ENCODE measurements at places on chromosomes 5 and 9. TPM values are rescaled to one million over a fixed set of nuclear protein-coding genes. Genes with fewer than 3 reads are reported as not detected.

Gene SLC46A2
- total RNA-seq, result not detected

Gene RNF183
- total RNA-seq, result not detected

Gene ZNF354C
- 6.7 TPM for total RNA-seq

Gene SLCO6A1
- total RNA-seq, result not detected

Gene REEP2
- total RNA-seq, result 3.5 TPM

Gene CTNND2
- not detected for total RNA-seq

Gene PCDHAC1
- not detected for total RNA-seq

Gene LHX6
- total RNA-seq, result 0.16 TPM

DNA sequence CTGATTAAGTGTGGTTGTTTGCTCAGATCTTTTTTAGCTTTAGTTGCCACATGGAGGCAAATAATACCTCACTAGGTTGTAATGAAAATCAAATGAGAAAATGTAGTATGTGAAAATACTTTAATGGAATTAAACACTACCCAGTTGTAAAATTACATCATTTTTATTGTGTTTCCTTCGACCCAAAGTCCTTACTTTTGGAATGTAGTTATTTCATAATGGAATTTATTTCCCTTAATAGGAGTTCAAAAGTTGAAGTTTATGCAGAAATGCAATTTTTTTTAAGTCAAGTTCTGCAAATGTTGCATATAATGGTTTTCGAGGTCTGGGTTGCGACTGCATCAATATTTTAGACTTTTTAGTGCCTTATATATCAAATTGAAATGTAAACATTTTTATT, 31.0 kb downstream of the TNPO1 start:
- peaks cover 23% of the 10 kb centered on the region for H3K36me3 ChIP-seq
- no peak for DNase-seq
- H3K4me3 ChIP-seq, result peak overlapping the region; percentile 97
- H3K4me1 ChIP-seq, result peaks cover 42% of the 10 kb centered on the region
- H3K27me3 ChIP-seq, result peaks cover 3% of the 10 kb centered on the region
- H3K27ac ChIP-seq, result peak overlapping the region; percentile 99

DNA sequence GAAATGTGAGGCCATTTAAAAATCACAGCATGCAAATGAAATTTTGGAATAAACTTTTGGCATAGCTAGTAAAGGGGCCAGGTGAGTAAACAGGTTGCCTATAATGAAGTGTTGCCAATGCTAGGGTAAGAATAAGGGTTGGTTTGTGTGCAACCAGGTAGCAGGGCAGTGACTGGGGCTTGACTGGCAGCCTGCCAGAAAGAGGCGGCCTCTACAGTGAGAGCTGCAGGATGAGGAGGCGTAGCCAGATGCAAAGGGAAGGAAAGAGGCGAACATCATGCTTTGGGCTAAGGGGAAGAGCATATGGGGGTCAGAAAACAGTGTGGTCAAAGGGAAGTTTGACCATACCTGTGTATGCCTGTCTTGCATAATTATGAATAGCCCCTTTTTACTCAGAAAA, 70.6 kb downstream of the MAST4 start:
- no peaks in the 10 kb centered on the region for H3K4me1 ChIP-seq
- H3K27me3 ChIP-seq, result peaks cover 13% of the 10 kb centered on the region
- H3K36me3 ChIP-seq, result no peaks in the 10 kb centered on the region
- H3K4me3 ChIP-seq, result no peak overlapping the region
- no peak for DNase-seq

- H3K4me1 ChIP-seq, result peaks cover 9% of the 10 kb centered on the region
- DNase-seq, result no peak
- H3K27me3 ChIP-seq, result peaks cover 24% of the 10 kb centered on the region
- H3K27ac ChIP-seq, result no peak overlapping the region
These were observed 146.1 kb downstream of the PBX3 start for GRCh38 chr9:125893277-125893676.

DNA sequence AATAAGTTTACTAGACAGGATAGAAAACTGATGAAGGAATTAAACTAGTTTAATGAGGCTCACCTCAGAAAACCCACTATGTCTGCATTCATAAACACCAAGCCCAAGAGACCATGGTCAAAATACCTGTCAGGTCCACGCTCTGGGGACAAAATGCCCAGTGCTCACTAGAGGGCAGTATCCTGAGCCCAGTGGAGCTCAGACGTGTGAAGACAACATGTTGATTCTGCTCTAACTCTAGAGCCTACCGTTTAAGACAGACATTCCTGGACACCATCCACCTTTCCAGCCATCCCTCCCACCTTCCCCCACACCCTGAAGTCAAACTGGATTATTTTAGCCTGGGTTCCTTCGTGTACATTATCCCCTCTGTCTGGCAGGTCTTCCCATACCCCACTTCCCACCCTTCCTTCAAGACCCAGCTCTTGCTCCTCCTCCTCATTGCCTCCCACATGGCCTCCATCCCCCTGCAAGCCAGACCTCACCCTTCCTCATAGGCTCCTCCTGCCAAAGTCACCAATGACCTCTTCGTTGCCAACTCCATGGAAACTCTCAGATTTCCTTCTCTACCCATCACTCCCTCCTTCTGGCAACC, 142.3 kb upstream of the FSTL4 start:
- no peak overlapping the region for H3K4me3 ChIP-seq
- peak; percentile 8 for DNase-seq
- H3K36me3 ChIP-seq, result no peaks in the 10 kb centered on the region
- peaks cover 9% of the 10 kb centered on the region for H3K4me1 ChIP-seq

DNA sequence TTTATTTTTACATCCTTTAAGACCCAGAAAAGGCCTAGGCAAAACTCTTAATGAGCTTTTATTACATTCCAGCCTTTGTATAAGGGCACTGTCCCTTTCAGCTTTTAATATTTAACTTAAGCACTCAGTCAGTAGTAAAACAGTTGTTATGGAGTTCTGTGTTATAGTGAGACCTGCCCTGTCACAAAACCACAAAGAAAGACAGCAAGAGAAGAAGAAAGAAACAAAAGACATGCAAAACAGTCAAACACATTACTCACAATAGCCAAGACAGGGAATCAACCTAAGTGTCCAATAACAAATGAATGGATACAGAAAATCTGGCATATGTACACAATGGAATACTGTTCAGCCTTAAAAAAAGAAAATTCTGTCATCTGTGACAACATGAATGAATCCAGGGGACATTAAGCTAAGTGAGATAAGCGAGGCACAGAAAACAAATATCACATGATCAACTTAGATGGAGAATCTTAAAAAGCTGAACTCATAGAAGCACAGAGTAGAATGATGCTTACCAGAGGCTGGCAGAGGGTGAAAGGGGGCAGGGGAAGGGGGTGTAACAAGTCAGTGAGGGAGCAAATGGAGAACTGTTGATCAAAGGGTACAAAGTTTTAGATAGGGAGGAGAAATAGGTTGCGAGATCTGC, 63.8 kb upstream of the CCNG1 start:
- H3K27ac ChIP-seq, result no peak overlapping the region
- peaks cover 7% of the 10 kb centered on the region for H3K27me3 ChIP-seq
- no peak overlapping the region for H3K4me3 ChIP-seq
- H3K36me3 ChIP-seq, result no peaks in the 10 kb centered on the region
- H3K4me1 ChIP-seq, result no peaks in the 10 kb centered on the region

GRCh38 chr9:100474082-100474923, 1.4 kb downstream of the TMEFF1 start:
- H3K27me3 ChIP-seq, result peaks cover 30% of the 10 kb centered on the region
- peaks cover 7% of the 10 kb centered on the region for H3K4me1 ChIP-seq
- H3K27ac ChIP-seq, result no peak overlapping the region
- DNase-seq, result peak; percentile 2

- H3K27ac ChIP-seq, result no peak overlapping the region
- no peaks in the 10 kb centered on the region for H3K36me3 ChIP-seq
- no peak overlapping the region for H3K4me3 ChIP-seq
These were observed 111.7 kb downstream of the KCNN2 start for GRCh38 chr5:114473541-114473940.

- H3K4me1 ChIP-seq, result no peaks in the 10 kb centered on the region
- no peak overlapping the region for H3K4me3 ChIP-seq
- H3K27ac ChIP-seq, result no peak overlapping the region
- no peak for DNase-seq
- peaks cover 38% of the 10 kb centered on the region for H3K27me3 ChIP-seq
These were observed 61.8 kb upstream of the CPLX2 start for GRCh38 chr5:175809531-175810121.

All from activated naive CD8-positive, alpha-beta T cell treated with anti-CD3 and anti-CD28 coated beads for 36 hours (primary cell).